Activated CD8-positive, alpha-beta memory T cell treated with anti-CD3 and anti-CD28 coated beads for 1 hour (primary cell): ENCODE measurements at places on chromosomes 4 and X.

DNA sequence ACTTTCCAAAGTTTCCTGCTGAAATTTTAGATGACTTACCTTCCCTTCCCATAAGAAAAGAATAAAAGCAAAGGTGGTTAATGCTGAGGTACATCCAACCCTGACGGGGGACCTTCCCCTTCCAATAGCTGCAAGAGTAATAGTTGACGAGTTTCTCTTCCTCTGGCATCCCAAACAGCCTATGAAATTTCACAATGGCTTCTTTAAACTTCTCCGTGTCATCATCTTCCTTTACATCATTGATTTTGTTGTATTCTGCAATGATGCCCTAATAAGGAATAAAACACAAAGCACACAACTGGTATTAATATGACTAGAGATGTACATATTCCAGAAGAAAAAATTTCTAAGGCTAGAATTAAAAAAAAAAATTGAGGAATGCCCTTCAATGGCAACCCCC is 76.6 kb downstream of the TBC1D9 start:
- DNase-seq, result no peak

DNA sequence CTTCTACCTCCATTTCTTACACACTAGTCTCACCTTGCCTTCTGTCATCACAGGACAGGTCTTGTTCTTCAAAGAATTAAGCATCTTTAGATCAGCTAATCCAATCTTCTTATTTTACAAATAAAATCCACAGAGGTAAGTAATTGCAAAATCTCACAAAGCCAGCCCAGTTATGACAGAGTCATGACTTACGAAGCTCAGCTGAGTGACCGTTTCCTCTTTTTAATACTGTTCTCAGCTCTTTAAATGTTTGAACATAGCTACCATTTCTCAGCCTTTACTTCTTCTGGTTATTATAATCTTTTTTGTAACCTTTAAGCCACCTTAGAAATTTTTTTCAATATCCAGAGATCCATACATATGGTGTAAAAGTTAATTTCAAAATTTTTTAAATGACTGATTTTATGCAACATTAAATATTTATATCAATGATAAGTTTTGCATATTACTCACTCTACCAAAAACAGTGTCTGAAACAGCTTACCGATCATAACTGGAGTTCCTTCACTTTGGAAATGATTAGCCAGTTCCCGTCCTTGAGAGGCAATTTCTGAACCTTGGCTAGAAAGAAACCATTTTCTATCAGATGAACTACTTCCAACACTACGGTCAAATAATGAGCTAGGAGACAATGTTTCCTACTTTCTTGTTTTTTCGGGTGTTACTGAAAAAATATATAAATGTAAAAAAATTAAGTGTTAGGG is 8.8 kb downstream of the ANKRD37 start:
- no peak for DNase-seq

DNA sequence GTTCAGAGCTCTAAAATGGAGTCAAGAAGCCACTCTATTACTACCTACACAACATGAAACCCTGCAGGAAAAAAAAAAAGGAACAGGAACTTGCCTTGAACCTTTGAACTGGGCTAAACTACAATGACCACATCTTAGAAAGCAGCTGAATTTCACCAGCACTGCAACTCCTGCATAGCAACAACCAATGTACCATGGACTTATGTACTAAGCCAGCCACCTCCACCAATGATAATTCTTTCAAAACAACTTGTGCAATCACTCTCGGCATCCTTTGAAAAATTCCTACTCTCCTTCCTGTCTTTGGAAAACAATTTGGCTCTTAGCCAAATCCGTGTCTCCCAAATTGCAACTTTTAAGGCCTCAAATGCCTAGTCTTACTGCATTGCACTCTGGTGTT is 26.8 kb upstream of the FMR1 start:
- no peak for DNase-seq

DNA sequence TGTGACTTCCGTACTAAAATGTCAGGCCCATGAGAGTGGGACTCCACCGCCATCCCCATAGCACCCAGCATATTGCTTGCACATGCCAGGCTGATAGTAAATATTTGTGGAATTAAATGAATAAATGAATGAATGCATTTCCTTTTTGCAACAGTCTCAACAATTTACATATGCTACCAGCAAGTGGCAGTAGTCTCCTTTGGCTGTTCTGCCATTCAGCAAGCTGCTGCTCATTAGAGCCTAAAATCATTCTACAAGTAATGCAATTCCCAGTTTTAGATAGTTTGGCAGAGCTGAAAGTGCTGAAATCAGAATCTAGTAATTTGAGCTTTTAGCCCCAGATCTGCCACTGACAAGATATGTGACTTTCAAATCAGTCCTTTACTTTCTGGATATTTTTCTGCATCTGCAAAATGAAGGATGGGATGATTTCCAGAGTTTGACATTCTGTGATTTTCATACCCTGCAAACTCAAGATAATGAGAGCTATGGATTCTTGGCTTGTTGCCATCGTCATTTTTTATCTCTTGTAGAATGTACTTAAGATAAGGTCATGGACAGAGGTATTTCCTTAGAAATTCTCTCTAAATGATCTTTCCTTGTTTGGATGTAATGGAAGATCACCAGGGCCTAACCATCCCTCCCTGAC is 35.7 kb upstream of the INTS6L start:
- DNase-seq, result no peak

DNA sequence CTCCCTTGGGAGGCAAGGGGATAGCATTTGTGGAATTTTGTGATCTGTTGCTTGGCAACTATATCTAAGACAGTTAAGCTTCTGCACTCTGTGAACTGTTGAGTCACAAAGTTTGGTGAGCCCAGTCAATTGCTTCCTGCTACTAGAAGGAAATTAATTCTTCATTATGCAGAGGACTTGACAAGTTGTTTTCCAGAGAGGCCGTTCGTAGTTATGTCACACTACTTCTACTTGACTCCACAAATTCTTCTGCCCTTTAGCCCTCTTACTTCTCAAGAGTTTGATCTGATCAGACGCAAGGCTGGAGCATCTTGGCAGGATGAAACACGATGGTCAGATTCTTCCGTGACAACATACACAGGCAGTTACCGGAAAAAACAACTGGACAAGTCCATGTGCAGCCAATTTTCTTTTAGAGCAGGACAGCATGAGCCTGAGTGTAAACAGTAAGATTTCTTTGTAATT is at the start of gene C4orf51:
C4orf51 (plus strand) TSS at position 156 of the 465 bp plus-strand sequence; CDS start at position 214, 58 bp downstream.
- no peak for DNase-seq

DNA sequence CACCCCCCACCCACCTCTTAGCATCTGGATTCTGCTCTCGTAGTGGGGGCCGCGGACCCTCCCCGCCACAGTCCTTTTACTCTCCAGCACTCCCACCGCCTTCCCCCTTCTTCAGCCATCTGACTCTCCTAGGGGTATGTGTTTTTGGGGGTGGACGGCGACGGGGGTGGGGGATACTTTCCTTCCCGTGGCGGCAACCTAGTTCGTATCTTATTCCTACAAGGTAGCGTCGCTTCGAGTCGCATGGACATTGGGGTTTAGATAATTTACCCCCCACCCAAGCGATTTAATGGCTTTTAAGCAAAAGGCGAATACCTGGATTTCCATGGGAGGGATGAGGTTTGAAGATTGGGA is 1.3 kb upstream of the BCORL1 start:
- DNase-seq, result no peak

DNA sequence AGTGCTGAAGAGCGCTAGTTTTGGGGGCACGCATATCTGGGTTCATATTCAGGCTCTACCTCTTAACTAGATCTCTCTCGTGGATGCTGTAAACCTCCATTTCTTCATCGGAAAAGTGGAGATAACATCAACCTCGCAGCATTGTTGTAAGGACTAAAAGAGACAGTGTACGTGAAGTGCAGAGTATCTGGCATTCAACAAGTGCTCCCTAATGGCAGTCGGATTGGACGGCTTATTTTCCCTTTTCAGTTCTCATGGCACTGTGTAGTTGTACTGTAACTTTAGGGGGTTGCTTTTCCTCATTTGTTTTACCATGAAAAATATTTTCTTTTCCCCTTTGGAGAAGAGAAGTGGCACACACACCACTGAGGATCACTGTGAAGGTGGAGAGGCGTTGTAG is 51.4 kb upstream of the ESX1 start:
- no peak for DNase-seq

DNA sequence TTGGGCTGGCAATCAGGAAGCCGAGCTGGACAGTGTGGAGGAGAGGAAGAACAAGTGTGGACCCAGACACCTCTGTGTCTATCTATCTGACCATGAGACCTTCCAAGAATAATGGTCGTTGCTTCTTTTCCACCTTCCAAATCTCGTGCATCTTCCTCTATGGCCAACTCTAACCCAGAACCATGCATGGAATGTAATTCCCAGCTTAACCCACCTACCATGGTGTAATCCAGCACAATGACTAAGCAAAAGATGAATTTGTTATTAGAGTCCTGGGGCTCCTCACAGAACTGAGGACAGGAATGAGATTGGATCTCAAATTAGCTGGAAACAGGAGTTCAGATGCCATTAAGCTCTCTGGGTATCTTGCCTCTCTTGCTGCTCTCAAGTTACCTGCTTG is 17.4 kb upstream of the TMEM184C start:
- DNase-seq, result no peak

- DNase-seq, result peak; percentile 3
Observed at GRCh38 chrX:132615391-132616131, 126.7 kb upstream of the MBNL3 start.

DNA sequence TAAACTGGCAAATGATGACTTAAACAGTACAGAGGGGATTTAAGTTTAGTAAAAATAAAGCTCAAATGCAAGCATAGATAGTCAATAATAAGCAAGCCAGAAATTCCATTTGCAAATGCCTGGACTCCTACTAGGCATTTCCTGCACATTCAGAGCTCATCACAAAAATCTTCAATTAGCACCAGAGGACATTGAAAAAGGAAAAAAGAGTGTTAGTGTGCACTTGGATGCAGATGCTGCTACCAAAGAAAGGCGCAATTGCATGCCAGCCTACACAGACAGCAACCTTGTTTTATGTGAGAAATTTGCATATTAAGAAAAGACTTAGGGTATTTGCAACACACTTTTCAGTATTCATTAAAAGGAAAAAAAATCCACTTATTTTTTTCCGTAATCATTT is 282.1 kb downstream of the GRIA2 start:
- no peak for DNase-seq

- DNase-seq, result no peak
Observed at GRCh38 chr4:123599061-123599919, 202.7 kb downstream of the SPRY1 start.

DNA sequence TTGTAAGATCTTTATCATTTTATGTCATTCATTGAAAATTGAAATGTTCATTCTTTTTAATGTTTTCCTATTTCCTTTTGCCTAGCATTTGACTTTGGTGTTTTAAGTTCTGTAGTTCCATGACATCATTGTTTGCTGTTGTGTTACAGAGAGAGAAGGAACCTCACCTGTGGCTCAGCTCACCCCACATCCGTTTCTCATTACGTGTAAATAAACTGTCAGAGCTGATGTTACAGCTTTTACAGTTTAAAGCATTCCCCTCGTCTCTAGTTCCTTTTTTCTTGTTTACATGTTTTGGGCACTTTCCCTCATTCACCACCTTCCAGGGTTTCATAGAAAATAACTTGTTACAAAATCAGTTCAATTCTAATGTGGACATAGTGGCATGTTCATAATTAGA is 137.2 kb downstream of the FNIP2 start:
- DNase-seq, result no peak

DNA sequence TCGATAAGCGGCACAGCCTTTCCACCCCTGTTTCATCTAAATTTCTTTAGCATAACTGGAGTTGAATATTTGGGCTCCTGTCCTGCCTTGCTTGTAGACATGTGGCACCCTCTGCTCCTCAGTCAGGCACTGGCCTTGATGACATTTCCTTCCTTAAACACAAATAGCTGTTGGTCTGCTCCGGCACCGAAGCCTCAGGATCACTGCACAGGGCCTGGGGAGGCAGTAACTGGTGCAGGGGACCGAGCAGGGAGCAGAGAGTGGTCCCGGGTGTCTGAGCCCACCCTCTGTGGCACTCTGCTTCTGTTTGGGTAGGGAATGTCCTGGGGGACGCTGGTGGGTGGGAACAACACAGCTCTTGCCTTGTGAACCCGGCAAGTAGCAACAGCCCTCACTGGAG is 13.6 kb downstream of the RGS12 start:
- no peak for DNase-seq

DNA sequence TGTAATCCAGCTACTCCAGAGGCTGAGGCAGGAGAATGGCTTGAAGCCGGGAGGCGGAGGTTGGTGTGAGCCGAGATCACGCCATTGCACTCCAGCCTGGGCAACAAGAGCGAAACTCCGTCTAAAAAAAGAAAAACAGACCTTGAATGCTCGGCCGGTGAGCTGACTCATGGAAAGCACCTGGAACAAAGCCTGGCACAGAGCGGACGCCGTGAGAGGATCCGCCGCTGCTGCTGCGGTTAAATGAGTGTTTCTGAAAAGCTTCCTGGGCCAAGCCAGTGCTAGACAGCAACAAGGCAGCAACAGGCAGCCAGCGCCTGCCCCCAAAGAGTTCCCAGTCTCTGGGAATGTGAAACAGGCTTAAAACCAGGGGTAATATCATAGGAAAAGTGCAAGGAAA is 186.4 kb downstream of the AFAP1 start:
- DNase-seq, result no peak

DNA sequence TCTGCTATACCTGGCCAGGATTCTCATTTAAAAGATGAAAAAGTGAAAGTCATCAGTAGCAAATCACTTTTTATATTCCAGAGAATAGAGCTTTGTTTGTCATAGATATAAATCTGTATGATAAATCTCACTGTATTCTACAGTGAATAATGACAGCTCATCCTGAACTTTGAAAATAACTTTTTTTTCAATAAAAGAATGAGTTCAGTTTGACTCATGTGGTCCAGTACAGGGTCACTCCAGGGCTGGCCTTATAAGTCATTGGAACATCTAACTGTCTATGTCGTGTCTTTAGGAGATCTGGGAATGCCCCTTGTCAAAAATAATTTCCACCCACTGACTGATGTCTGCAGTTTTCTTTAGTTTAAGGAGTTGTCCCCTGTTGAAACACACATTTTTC is 18.5 kb upstream of the CXCL8 start:
- DNase-seq, result no peak

- DNase-seq, result no peak
Observed at GRCh38 chr4:123319639-123320038, 77.0 kb upstream of the SPRY1 start.

- no peak for DNase-seq
Observed at GRCh38 chr4:184892999-184893398, 67.2 kb upstream of the ACSL1 start.

DNA sequence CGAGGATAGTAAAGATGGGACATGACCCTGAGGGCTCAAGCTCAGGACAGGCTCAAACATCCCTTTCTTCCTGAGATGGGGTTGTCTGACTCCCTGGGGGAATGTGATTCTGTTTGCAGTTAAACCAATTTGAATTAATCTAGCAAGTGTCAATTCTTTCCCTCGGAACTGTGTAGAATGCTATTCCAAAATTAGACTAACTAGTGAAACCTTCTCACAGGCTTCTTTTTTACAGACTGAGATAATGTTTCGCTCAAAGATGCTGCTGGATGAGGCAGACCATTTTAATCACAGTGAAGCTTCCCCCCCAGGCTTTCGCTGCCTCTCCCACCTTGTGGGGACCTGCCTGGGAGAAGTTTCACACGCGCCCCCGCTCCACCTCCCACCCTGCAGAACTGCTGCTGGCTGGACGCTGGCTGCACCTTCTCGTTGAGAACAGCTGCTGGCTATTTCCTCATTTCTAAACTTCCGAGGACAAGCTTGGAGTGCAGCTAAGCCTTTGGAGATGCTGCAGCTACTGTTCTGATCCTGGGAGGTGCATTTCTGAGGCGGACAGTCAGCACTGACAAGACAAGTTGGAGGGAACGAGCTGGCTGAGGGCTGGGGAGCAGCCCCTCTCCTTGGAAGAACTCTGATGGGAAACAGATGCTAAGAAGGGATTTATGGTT is 297.8 kb downstream of the RAPGEF2 start:
- no peak for DNase-seq
